ENCODE measurements at places on chromosomes 1 and 21.

GRCh38 chr1:93419344-93419743, 28.6 kb upstream of the FNBP1L start:
- DNase-seq: no peak

DNA sequence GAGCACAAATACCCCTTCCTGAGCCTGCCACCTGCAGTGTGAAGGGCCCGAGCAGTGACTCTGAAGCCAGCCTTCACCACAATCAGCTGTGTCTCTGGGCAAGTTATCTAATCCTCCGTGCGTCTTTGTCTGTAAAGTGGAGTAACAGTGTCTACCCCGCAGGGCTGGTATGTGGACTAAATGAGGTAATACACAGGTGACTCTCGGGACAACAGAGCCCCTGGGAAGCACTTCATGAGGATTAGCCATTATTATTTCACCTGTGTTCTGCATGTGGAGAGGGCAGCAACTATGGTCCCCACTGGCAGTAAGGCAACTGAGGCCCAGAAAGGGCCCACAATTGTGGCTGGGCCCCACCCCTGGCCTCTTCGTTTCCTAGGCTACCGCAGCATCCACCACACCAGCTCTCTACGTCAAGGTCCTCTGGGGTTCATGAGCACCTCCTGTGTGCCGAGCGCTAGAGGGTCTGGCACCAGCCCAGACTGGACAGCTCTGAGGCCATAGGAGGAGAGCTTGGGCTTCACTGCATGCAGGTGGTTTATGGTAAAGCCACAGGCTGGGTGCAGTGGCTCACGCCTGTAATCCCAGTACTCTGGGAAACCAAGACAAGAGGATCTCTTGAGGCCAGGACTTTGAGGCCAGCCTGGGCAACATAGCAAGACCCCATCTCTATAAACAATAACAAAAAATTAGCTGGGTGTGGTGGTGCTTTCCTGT, 41.3 kb upstream of the LRP8 start:
- peak; percentile 20 for DNase-seq

- DNase-seq: no peak
These were observed 65.6 kb upstream of the DAB1 start for GRCh38 chr1:57489358-57490036.

GRCh38 chr1:86104606-86105532, 51.7 kb downstream of the COL24A1 start:
- no peak for DNase-seq

DNA sequence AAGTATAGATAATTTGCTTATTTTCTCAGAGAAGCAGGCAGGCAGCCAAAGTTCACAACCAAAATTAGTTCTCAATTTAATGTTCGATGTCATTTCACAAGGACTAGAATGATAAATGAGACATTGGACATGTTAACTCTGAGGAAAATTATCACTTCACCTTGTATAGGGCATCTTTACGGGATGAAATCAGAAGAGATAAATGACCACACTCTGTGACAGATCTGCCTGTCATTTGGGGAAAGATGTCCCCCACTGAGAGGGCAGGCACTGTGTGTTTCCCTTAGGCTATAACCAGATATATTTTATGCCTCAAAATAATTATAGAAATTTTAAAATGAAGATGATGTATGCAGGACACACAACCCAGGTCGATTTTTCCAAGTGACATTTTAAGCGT, 642.9 kb downstream of the BRINP3 start:
- no peak for DNase-seq

DNA sequence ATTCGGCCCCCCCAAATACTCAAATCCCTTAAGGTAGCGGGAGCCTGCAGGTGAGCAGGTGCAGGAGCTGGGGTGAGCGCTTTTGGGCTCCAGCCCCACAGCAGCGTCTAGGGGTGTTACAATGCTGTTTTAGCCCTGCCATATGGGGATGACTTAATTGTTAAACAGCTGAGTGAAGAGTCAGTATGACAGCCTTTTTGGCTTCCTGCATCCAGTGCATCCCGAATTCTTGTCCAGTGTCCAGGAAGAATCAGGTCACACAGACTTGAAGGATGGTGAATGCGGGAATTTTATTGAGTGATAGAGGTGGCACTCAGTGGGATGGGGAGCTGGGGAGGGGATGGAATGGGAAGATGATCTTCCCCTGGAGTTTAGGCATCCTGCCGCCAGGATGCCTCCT, 30.4 kb upstream of the HHAT start:
- no peak for DNase-seq

DNA sequence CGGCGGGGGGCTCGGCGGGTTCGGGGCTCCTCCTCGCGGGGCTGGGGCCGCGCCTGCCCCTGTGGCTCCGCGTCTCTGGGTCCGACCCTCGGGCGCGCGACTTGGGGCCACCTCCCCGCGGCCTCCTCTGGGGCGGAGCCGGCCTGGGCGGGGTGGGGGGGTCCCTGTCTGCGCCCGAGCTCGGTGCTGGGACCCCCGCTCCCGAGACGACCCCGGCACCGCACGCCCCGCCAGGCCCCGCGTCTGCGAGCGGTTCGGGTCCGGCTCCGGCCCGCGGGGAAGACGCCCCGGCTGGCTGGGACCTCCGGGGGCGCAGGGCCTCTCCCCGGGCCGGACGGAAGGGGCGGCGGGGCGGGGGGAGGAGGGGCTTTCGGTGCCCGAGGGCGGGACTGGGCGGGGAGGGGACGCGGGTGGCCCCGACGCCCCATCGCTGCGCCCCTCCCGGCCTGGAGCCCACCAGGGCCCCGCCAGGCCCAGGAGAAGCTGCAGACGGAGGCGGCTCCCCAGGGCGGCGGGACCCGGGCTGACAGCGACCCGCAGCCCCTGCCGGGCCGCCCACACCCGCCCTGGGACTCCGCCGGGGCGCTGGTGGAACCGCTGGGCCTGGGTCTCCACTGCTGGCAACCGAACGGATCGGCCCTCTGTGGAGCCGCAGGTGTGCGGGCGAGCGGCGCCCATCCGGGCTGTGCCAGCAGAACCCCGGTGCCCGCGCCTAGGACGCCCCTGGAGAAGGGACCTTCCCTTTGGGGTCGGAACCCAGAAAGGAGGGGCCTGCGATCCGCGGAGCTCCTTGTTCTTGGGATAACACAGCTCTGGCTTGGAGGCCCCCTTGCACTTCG, 610 bp downstream of the COL6A2 start:
- DNase-seq: peak; percentile 46

Measured in activated naive CD8-positive, alpha-beta T cell treated with anti-CD3 and anti-CD28 coated beads, Interleukin-2, amount 10 ng/mL, durations not matched to agents 7 days and 5 days (primary cell).